ENCODE measurements at places on chromosomes 7 and 10.

GRCh38 chr10:63670291-63670898 lies 149.2 kb downstream of the REEP3 start:
- peak; percentile 27 for DNase-seq

DNA sequence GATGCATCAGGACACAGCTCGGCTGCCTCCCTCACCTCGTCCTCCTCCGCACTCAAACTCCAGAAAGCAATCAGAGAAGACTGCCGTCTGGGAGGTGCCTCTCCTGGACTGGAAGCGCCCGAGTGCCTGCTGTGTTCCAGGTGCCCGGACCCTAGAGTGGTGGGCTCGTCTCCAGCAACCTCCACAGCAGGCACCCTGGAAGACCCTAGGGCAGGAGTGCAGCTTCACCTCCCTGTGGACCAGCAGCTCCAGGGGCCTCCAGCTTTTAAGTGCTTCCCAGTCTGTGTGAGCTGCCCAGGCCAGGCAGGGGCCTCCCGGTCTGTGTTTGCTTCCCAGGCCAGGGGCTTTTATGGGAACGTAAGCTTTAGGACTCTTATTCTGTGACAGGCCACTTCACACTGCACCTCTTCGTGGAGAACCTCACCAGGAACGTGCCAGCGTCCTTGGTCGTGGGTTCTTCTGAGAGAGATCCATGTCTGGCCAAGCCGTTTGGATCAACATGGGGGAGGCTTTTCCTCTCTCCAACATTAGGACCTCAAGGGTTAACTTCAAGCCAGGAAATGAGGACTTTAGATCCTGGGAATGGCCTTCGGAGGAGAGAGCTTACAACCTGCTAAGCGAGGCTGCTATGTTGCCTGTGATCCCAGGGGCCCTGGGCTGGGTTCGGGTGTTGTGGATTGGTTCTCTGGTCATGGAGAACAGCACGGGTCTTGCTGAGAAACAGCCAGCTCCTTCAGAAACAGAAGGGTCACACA lies 5.9 kb upstream of the PWWP2B start:
- DNase-seq, result no peak

DNA sequence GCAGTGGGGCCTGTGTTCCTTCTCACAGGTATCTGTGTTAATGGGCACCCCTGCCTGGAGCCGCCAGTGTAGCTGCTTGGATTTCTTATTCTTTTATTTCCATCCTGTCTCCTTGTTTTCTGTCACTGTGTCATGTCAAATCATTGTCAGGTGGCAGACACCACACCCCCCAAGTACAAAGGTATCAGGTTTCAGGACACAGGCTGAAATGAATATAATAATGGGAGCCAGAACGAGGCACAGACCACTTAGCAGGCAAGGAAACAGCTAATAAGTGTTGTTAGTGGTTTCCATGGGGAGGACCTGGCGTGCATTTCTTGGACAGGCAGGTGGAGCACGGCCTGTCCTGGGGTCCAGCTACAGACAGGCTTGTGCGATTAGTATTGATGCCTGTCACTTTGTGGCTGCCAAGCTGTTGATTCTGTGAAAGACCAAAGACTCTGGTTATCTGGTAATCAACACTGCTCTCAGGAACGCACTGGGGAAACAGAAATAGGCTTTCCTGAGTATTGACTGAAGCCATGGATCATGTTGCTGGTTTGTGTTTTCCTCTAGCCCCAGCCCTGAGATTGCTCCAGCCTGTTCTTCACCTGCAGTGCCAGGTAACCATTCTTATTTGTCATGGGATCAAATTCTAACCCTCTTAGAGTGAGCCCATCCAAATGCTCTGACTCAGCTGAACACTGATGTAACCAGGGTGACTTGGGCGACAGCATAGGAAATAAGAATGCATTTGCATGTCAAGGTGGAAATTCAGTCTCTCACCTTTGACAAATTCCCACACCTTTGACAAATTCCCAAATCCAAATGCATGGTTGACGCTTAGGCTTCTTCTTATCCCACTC lies 1002.0 kb downstream of the LRMDA start:
- DNase-seq, result no peak

- DNase-seq, result no peak
Observed at GRCh38 chr10:67076144-67076543, 150.3 kb downstream of the LRRTM3 start.

DNA sequence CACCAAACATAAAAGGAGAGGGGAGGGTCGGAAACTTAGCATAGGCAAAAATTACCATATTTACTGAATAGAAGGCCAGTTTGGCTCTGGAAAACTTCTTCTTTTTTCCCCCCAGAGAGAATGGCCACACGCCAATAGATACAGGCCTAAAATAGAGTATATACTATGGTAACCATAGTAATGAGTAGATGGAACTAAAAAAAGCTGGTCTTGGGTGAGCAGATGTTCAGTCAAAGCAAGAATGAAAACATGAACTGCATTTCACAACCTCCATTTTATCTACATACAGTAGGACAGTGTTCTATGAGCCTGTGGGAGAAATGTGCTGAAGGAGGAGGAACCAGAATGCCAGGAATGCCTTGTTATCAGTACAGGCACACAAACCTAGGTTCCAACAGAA lies 141.7 kb upstream of the SEMA3A start:
- no peak for DNase-seq

GRCh38 chr7:75028299-75028698 lies 45.3 kb downstream of the RCC1L start:
- DNase-seq, result no peak

- DNase-seq, result no peak
Observed at GRCh38 chr7:158534598-158534997, 53.0 kb downstream of the PTPRN2 start.

- no peak for DNase-seq
Observed at GRCh38 chr7:19677180-19677579, 31.7 kb downstream of the POLR1F start.

DNA sequence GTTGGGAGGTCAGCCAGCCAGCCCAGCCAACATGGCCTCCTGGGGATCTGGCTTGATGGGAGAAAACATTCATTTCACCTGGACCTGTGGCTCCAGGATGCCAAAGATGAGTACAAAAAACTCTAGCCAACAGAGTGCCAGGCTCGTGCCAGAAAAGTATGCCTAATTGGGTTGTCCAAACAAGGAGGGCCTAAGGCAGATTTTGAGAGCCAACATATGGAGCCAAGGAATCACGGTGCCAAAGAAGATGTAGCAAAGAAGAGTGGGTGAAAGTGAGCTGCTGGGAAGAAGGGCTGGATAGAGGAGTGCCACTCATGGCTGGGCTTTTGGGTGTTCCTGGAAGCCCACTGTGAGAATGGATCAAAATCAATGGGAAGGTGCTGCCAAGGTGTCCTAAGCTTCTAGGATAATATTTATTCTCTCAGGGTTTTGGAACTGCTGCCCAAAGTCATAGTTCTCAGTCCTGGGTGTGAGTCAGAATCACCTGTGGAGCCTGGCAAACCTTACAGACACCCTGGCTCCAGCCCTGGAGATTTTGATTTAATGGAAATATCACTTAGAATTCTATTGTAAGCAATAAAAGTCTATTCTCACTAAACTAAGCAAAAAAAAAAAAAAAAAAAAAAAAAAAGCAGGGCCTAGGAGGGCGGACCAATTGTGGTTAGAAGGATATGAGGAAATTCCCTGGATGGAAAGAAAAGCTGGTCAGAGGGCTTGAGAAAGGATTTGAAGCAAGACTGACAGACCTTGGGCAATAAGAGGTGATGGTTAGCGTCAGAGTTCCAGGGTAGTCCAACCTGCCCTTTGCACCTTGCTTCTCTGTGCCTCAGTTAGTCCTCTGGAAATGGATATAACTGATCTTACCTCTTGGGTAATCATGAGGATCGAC lies 182.2 kb upstream of the PRR15 start:
- no peak for DNase-seq

- DNase-seq, result no peak
Observed at GRCh38 chr10:33238643-33239042, 95.8 kb downstream of the NRP1 start.

- no peak for DNase-seq
Observed at GRCh38 chr10:110977662-110978061, 58.3 kb downstream of the SHOC2 start.

DNA sequence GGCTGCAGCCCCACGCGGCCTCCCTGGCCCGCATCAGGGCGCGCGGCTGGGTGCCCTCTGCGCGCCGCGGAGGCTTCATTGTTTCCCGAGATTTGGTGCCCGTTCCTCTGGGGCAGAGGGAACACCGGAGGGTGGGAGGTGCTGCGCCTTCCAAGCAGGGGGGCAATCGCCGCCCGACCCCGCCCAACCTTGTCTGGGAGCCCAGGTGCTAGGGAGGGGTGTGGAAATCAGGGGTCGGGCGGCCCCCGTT lies 1.0 kb upstream of the NRP1 start:
- DNase-seq, result no peak

DNA sequence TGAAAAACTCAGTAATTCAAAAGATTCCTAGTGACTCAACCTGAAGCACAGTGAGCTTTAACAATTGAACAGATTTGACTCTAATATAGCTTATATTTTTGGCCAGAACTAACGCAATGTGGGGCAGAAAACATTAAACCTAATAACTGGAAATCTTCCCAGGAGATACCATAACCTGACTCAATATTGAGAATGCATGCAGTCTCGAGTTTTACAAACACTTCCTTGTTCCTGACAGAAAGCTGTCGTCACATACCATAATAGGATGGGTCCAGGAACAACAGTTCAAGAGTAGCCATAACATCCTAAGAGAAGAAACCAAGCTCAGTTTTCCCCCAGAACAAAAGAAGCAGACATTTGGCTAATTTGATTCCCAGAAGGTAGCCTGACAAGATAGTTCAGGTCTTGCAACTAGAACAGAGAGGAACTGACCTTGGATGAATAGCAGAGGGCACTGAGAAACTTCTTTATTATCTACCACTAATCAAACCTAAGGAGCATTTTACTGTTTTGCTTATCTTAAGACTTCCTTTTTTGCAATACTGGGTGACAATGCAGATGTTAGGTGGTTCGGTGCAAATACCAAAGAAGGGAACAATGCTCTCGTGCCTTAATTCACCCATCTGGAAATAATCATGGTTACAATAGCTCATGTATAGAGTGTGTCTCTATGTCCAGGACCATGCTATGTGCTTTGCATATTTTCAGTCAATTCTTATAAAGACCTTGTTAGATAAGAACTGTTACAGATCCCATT lies 38.6 kb upstream of the ACSL5 start:
- DNase-seq, result no peak

DNA sequence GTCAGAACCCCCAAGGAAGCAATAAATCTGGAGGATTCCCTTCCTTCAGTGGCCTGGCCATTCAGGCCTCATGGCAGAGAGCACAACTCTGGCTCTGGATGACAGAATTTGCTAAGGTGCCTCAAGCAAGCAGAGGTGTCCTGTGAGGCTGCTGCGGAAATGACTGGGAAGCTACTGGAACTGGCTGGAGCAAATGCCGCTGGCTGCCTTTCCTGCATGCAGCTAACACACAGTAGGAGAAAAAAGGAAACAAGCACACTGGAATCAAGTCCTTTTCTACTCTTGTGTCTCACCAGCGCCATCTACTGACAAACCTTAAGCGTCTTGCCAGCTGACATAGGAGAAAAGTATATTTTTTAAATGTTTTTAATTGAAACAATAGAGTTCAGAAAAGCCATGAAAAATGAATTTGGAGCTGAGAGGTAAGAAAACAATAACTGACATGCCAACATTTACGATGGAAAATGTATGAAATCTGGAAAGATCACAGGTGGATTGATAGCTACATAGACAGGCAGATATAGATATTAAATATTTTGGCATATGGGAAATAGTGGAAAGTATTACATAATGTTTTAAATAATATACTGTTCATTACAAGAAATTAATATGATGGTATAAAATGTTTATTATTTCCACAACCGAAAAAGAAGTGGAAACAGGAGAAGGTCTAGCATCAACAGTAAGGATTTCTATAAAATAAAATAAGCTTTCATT lies 951.6 kb downstream of the ANKRD7 start:
- no peak for DNase-seq

- no peak for DNase-seq
Observed at GRCh38 chr7:95915731-95916130, 143.4 kb downstream of the DYNC1I1 start.

DNA sequence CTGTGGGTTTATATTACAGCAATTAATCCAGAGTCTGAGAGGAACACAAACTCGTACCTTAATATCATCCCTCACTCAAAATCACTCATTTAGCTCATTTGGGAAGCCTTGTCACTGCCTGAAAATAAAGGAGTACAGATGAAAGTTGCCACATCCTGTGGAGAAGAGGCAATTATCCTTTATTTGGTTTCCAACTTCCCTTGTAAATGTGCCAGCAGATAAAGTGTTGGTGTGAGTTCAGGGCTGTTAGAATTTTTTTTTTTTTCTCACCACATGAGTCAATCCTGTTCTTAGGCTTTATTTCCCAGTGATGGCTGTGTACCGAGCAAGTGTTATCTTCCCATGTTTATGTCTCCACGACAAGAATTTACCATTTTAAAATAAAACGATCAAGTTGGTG lies 99.0 kb upstream of the SMIM30 start:
- DNase-seq, result no peak

- DNase-seq, result no peak
Observed at GRCh38 chr7:37467002-37467401, 18.3 kb upstream of the ELMO1 start.

- DNase-seq, result no peak
Observed at GRCh38 chr10:1376384-1376945, 320.3 kb downstream of the WDR37 start.

DNA sequence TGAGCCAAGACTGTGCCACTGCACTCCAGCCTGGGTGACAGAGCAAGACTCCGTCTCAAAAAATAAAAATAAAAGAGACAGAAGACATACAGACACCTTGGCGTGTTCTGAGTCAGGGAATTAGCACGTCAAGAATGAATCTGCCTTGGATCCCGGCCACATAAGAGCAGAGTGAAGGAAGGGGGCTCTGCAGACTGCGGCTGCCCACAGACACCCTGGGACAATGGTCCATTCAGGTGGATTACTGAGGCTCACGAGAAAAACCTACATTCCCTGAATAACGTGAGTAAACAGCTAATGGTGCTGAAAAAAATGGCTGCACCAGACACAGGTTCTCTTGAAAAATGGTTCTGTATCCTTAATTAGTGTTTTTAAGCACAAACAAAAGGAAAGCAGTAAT lies 100.1 kb upstream of the FGFR2 start:
- no peak for DNase-seq

DNA sequence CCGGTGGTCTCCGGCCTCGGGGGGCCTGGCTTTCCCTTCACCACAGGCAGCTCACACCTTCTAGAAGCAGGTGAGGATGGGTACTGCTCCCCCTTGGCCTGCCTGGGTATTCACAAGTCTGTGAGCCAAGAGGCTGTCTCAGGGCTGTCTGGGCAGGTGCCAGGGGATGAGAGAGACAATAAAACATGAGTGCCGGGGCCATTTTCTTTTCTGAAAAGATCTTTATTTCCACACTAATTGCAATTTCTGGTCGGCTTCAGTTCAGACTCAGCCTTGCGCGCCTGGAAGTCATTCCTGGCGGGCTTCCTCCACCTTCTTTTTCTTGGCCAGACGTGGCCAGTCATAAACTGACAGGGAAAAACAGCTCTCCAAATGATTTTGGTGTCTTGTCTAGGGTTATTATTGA lies 171.2 kb downstream of the ARHGAP12 start:
- peak; percentile 64 for DNase-seq

DNA sequence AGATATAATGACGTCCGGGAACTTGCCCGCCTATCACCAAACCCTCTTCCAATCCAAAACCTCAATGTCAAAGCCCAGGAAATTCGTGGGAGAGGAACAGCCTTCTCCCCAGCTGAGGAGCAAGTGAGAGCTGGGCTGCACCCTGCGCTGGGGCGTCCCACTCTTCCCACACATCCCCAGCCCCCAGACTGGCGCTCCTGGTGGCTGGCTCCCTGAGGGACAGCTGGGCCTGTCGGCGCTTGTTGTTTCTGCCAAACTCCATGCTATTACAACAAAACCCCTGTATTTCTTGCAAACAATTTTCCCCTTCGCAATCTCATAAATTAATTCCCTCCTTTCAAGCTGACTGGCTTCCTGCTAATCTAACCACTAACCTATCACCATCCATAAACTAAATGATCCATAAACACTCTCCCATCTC lies 53.0 kb downstream of the GRID1 start:
- DNase-seq, result no peak
